ENCODE measurements at places on chromosomes 6 and 20. TPM values are rescaled to one million over a fixed set of nuclear protein-coding genes. Genes with fewer than 3 reads are reported as not detected.

DNA sequence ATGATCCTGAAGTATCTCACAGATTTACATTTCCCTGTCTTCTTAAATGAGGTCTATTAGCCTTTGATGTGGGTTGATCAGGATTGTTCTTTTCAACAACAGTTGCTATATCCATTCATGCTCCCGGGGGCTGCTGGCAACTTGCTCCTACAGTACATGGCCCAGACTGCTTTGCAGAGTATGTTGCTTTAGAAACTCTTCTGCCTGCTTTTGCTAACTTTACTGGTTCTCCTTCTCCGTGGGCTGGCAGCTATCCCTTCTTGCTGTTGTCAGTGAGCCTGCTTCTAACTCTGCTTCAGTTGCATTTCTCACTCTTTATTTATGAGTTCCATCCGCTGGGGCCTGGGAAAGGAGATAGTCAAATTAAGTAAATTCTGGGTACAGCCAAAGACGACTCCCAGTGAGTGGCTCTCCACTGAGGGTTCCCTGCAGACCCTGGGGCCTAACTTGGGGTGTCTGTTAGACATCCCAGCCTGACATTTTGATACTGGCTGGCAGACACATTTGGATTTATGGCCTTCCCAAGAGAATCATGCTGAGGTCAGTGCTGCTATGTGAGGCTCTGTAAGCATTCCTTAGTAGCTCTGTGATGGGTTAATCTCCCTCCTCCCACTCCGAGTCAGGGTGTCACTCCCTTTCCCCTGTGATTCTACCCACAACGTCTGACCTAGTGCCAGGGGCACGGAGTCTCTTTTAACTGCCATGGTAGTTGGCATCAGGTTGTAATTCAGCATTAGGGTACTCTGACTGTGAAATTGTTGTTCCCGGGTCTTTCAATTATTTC, 73.6 kb downstream of the SLX4IP start:
- DNase-seq, result peak; percentile 87
- H3K4me1 ChIP-seq, result peaks cover 8% of the 10 kb centered on the region
- no peaks in the 10 kb centered on the region for H3K27me3 ChIP-seq
- no peak overlapping the region for H3K4me3 ChIP-seq

DNA sequence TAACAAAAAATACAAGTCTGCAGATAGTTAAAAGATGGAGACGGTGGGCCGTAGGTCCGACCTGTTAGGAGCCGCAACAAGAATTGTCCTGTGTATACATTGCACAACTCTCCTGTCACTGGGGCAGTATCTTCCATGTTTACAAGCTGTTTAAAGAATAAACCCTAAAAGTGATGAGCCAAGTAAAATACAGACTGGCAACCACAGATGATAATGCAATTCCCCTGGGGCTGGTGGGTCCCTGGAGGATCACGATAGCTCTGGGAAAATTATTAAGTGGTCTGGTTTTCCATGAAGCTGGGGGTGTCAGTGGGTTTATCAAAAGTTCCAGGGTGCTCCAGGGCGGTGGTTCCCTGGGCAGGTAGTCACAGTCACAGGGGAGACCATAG, 8.1 kb upstream of the FAM50B start:
- no peak for DNase-seq
- H3K4me1 ChIP-seq, result no peaks in the 10 kb centered on the region
- H3K27ac ChIP-seq, result no peak overlapping the region
- no peaks in the 10 kb centered on the region for H3K27me3 ChIP-seq

Gene HLA-DPA1
- polyA plus RNA-seq, result 184 TPM

Gene KIAA0408
- 13.0 TPM for polyA plus RNA-seq

- peaks cover 31% of the 10 kb centered on the region for H3K27me3 ChIP-seq
- no peak for DNase-seq
- no peaks in the 10 kb centered on the region for H3K4me1 ChIP-seq
- H3K36me3 ChIP-seq, result no peaks in the 10 kb centered on the region
- no peak overlapping the region for H3K4me3 ChIP-seq
These were observed 42.5 kb downstream of the CD40 start for GRCh38 chr20:46160661-46161060.

Gene TFAP2C
- 2.6 TPM for polyA plus RNA-seq

- H3K27ac ChIP-seq, result no peak overlapping the region
- H3K4me3 ChIP-seq, result no peak overlapping the region
- H3K27me3 ChIP-seq, result no peaks in the 10 kb centered on the region
- DNase-seq, result no peak
- H3K36me3 ChIP-seq, result no peaks in the 10 kb centered on the region
These were observed 178.4 kb upstream of the ZNF184 start for GRCh38 chr6:27651371-27651732.

DNA sequence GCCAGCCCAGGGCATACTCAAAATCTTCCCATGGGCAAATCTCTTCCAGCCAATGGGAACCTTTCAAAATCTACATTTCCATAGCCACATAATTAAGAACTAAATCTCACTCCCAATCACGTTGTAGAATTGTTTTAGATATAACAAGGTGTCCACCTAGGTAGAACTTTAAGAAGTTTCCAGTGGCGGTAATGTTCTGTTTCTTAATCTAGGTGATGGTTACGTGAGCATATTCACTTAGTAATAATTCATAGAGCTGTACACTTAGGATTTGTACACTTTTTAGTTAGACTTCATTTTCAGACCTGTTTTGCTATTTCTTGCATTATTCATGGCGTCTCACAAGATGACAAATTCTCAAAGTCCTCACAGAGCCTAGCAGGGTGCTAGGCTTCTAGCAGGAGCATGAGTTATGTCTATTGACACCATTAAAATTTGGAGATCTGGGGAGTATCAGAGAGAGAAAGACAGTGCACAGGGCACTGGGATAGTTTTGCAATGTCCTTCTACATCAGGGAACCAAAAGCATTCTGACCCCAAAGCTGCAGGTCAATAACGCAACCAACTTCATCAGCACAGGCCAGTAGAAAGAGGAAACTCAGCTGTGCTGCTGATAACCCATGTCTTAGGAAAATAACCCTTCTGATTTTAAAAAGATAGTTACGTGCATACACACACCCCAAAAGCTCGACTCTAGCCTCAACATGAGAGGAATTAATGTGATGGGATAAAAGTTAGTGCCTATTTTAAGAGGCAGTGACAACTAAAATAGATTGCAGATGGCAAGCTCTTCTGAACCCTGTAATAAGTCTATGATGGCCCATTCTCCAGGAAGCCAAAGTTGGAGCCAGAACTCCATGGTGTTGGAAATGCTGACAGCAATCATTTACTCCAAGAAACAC, 518.1 kb upstream of the JARID2 start:
- H3K4me3 ChIP-seq, result no peak overlapping the region
- DNase-seq, result no peak
- H3K36me3 ChIP-seq, result no peaks in the 10 kb centered on the region
- no peak overlapping the region for H3K27ac ChIP-seq

Gene TRIM31
- polyA plus RNA-seq, result 0.30 TPM

Gene KCNK5
- polyA plus RNA-seq, result 11.7 TPM

DNA sequence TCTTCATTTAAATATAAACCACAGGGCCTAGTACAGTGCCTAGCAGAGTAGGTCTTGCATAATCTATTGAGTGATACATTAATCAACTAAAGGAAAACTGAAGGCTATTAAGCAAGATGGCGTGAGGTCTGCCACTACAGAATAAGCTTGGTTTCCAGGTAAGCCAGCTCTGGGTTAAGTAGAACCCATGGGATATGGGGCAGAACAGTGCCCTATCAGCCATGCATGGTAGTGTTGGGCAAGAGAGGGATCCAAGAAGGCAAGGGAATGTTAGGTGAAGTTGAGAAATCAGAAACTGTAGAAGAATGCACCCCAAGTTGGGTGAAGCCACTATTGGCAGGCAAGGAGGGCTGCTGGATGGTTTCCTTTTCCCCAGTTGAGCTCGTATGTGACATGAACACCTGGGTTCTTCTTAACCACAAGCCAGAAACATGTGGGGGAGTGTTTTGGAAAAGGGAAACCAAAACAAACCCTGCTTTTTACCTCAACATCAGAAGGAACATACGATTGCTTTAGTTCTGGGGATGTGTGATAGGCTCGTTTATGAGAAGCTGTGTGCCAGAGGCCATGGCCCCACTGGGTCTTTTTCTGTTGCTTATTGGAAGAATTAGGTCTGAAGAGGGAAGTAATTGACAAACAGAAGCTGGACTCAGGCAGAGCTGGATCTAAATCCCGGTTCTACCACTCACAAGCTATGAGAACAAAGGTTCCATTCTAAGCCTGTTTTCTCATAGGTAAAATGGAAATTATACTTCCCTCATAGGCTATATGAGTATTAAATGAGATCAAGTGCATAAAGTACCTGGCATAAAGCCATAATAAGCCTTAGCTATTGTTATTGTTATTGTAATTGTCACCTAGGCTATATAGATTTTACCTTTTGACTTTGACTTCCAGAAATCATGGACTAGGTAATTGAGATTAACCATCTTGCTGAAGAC, 33.5 kb downstream of the NEDD9 start:
- DNase-seq, result no peak
- H3K27me3 ChIP-seq, result no peaks in the 10 kb centered on the region
- H3K27ac ChIP-seq, result no peak overlapping the region
- peaks cover 18% of the 10 kb centered on the region for H3K36me3 ChIP-seq

Gene PLTP
- 125 TPM for polyA plus RNA-seq

DNA sequence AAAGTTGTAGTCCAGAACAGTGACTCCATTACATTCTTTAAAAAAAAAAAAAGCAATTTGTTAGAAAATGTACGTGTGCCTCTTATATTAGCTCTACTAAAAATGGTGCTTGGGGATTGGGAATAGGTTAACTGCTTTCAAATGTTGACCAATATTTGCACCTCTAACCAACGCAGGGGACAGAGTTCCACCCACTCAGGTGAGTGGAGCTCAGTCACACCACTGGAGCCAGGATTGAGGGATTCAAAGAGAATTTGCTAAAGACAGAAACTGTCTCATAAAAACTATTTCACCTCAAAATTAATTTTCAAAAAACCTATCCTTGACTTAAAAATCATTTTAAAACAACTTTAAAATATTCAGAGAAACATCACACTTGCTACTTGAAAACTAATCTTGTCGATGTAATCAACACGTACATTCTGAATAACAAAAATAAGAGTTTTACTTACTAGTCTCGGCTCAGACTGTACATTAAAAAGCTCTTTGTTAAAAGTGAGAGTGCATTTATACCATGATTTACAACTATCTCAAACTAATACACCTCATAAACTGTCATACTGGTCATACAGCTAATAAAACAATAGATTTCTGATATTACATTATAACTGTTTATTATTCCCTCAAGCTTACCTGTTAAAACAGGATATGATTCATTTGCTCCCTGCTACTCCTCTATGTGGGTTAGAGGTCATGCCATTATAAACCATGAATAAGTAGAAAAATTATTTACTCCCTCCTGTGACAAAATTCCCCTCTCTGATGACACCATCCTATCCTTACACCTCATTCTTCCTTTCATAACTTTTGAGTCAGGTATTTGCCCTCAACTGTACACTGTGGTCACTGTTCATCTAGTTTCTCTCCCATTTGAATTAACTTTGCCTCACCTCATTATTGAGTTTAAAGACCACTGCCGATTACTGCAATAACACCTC, 88.6 kb downstream of the PDE10A start:
- H3K4me3 ChIP-seq, result no peak overlapping the region
- DNase-seq, result no peak
- no peaks in the 10 kb centered on the region for H3K36me3 ChIP-seq
- H3K4me1 ChIP-seq, result peaks cover 2% of the 10 kb centered on the region
- H3K27me3 ChIP-seq, result no peaks in the 10 kb centered on the region

Gene SMOC2
- polyA plus RNA-seq, result 6.4 TPM

Gene BICRAL
- polyA plus RNA-seq, result 6.8 TPM

Gene ARHGAP40
- 0.57 TPM for polyA plus RNA-seq

DNA sequence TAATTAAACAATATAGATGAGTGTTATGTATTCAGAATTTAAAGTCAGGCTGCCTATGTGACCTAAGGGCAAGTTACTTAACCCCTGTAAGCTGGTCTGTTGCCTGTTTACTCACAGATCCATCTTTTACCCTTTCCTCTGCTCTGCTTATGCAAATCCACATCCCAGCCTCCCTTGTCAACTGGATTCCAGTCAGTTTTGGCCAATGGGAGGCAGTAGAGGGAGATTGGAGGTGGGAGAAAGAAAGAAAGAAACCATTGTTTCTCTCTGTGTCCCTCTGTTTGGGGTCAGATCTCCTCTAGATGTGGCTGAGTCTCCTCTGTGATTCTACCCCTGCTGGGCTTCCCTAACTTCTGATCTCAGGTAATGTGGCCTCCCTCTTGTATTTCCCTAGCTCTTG, 266.8 kb upstream of the PLN start:
- H3K36me3 ChIP-seq, result no peaks in the 10 kb centered on the region
- H3K27ac ChIP-seq, result no peak overlapping the region
- H3K27me3 ChIP-seq, result no peaks in the 10 kb centered on the region

Gene ADGRF4
- polyA plus RNA-seq, result 0.16 TPM

GRCh38 chr6:145031001-145031400, 704.3 kb downstream of the EPM2A start:
- H3K27me3 ChIP-seq, result no peaks in the 10 kb centered on the region
- H3K27ac ChIP-seq, result no peak overlapping the region
- no peak overlapping the region for H3K4me3 ChIP-seq
- no peak for DNase-seq

DNA sequence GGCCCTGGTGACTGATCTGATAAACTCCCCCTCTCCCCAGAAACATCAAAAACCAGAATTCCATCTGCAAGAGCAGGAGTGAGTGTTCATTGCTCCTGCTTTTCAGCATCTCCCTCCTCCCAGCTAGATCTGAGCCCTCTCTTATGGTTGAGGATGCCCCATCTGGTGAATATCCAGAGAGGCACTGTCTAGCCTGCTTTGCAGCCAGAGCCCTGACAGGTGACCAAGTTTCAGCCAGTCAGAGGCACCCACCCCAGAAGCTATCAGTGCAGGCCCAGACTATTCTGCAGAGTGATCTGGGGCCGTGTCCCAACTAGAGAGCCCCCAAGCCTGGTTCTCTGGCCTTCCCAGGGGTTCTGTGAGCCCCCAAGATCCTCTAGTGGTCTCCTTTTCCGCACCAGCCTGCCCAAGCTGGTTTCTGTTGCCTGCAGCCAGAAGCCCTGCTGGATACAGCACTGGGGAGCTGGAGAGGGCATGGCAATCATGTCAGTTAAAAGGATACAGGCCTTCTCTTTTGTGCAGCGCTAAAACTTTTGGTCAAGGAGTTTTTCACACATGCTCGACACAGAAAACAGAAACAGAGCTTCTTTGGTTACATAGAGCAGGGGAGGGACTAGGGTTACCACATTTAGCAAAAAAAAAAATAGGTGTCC, 6.6 kb upstream of the BMP7 start:
- peaks cover 3% of the 10 kb centered on the region for H3K4me1 ChIP-seq
- no peak for DNase-seq
- no peak overlapping the region for H3K4me3 ChIP-seq
- H3K36me3 ChIP-seq, result no peaks in the 10 kb centered on the region

GRCh38 chr20:49214571-49214970, 4.6 kb upstream of the DDX27 start:
- H3K36me3 ChIP-seq, result peaks cover 4% of the 10 kb centered on the region
- H3K27me3 ChIP-seq, result no peaks in the 10 kb centered on the region
- no peak overlapping the region for H3K27ac ChIP-seq
- no peaks in the 10 kb centered on the region for H3K4me1 ChIP-seq
- no peak overlapping the region for H3K4me3 ChIP-seq

Gene MYL9
- 68.4 TPM for polyA plus RNA-seq

GRCh38 chr6:149079911-149080491, 237.5 kb upstream of the TAB2 start:
- no peak overlapping the region for H3K4me3 ChIP-seq
- no peaks in the 10 kb centered on the region for H3K27me3 ChIP-seq
- H3K27ac ChIP-seq, result no peak overlapping the region
- DNase-seq, result peak; percentile 40
- H3K36me3 ChIP-seq, result no peaks in the 10 kb centered on the region
- H3K4me1 ChIP-seq, result peaks cover 8% of the 10 kb centered on the region

GRCh38 chr20:19699180-19699971, 58.7 kb upstream of the RIN2 start:
- no peak overlapping the region for H3K4me3 ChIP-seq
- H3K4me1 ChIP-seq, result no peaks in the 10 kb centered on the region
- H3K27ac ChIP-seq, result no peak overlapping the region
- H3K27me3 ChIP-seq, result no peaks in the 10 kb centered on the region

Data from lung (tissue), 17 donors.